NCI-H1417 (cell line): ENCODE measurements at places on chromosomes 5 and 9.

- no peak for DNase-seq
These were observed 477.2 kb downstream of the ICE1 start for GRCh38 chr5:5899716-5900115.

- DNase-seq, result no peak
These were observed 340.3 kb downstream of the CWC27 start for GRCh38 chr5:65108786-65109743.

- no peak for DNase-seq
These were observed 1.8 kb upstream of the BHMT start for GRCh38 chr5:79109527-79110492.

- no peak for DNase-seq
These were observed 113.8 kb downstream of the SV2C start for GRCh38 chr5:76196886-76197489.
